HAP-1 (cell line): ENCODE measurements at places on chromosomes 11 and 22.

GRCh38 chr11:5486003-5486402 is 2.5 kb upstream of the OR52D1 start:
- no peak for DNase-seq

GRCh38 chr11:116078101-116078591 is 573.9 kb upstream of the CADM1 start:
- DNase-seq: no peak

DNA sequence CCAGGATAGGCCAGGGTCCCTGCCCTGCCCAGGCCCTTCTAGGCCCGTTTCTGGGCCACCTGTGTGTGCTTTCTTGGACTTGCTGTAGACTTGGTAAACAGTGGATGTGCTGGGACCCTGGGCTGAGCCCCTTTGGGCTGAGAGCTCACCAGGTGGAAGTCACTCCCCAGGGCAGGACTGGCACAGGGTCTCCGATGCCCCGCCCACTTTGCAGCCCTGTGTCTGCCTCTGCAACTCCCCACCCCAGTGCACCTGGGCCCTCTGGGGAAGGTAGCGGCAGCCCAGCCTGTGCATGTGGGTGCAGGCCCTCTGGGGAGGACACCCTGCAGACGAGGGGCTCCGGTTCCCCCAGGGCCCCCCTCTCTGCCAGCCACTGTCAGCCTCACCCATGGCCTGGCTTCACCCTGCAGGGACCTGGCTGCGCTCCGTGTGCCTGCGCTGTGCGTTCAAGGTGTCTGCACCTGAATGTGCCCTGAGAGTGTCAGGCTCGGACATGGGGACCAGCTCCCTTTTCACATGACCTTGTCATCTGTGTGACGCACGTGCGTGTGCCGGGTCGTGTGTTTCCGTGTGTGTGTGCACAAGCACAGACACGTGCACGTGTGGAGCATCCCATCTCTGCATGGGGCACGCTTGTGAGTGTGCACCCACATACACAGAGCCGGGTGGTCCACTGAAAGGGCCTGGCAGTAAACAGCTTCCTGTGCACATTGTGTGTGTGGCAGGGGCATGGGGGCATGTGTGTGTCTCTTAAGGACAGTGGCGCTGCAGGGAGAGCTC is 118.5 kb downstream of the KCNQ1OT1 start:
- peak; percentile 7 for DNase-seq

GRCh38 chr11:61460474-61460881 is 30.6 kb downstream of the SDHAF2 start:
- no peak for DNase-seq

- no peak for DNase-seq
These were observed 35.0 kb downstream of the DNAJC24 start for GRCh38 chr11:31404614-31405013.

DNA sequence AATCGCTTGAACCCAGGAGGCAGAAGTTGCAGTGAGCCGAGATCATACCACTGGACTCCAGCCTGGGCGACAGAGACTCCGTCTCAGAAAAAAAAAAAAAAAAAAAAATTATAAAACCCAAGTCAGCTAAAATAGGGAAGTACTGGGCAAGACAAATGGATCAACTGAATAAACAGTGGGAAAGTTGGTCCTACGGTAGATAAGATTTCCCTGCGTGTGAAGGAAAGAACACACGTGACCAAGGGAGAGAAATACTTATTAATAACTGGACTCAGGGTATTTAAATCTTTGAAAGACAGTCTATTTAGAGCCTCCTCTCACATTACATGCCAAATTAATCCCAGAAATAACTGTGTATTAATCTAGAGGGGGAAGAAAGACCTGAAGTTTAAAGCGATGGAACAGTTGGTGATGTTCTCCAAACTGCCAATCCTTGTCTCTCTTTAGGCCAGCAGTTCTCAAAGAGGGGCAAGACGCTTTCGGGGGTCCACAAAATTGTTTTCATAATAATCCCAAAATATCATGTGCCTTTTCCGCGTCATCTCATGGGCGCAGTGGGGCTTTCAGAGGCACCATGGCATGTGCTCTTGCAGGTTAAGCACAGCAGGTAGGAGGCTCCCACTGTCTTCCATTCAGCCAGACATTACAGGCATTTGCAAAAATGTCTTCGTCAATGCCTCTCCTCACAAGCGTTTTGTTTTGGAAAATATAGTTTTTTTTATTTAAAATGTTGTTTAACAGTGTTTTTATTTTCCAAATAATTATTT is 6.6 kb downstream of the RTL6 start:
- DNase-seq: no peak

DNA sequence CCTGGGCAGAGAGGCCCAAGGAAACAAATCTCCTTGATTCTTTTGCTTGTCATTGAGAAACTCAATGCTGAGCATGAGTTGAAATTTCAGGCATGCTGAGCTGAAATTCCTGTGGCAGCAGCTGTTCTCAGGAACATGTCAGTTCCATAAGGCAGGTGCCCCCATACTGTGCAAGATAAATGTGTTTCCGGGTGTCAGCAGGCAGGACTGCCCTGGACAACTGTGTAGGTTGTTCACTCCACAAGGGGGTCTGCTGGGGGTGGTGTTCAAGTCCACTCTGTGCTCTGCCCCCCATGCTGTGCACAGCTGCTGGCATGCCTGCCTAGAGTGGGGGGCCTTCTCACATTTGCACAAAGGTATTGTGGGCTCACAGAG is 133.7 kb downstream of the CTTN start:
- no peak for DNase-seq

- DNase-seq: no peak
These were observed 36.3 kb upstream of the SOX6 start for GRCh38 chr11:16392616-16393015.

GRCh38 chr11:120964857-120965256 is 59.0 kb upstream of the TBCEL start:
- DNase-seq: no peak

DNA sequence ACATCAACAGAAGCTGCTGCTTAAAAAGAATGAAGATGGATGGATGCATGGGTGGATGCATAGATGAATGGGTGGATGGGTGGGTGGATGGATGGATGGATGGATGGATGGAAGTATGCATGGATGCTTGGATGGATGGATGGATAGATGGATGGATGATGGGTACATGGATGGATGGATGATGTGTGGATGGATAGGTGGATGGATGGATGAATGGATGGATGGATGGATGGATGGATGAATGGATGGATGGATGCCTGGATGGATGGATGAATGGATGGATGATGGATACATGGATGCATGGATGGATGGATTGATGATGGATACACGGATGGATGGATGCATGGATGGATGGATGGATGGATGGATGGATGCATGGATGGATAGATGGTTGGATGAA is 110.8 kb downstream of the LDLRAD3 start:
- no peak for DNase-seq

GRCh38 chr11:118837868-118838267 is 45.8 kb upstream of the CXCR5 start:
- DNase-seq: no peak

DNA sequence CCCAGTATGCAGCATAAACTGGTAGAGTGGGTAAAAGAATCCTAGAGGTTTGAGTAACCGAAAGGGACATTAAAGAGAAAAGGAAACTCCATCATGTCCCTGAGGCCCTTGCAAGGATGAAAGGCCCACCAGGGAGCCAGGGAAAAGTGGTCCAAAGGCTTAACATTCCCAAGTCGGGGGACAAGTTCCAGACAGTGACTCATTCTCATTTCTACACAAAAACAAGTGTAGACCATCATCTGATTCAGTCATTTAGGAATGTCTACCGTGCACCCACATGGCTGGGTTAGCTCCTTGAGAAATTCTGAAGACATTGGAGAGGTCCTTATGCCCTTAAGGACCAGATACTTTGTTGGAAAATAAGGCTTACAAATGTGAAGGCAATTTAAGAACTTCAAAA is 4.8 kb upstream of the NOX4 start:
- DNase-seq: no peak

DNA sequence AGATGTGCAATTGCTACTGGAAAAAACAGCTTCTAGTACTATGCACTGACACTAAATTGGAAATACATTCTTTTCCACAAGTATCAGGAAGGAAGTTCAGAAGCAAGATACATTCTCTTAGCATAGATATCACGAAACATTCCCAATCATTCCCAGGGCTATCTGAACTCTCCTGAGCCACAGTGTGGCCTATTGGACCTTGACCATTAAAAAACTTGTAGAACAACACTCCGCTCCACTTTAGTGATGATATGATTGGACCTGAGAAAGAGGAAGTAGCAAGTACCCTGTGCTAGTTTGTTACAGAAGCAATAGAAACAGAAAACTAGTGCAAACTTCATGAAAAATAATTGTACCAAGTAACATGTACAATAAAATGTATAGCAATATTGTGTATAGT is 11.4 kb upstream of the OR5AK2 start:
- DNase-seq: no peak

GRCh38 chr11:112297248-112297866 is 36.7 kb upstream of the PLET1 start:
- DNase-seq: no peak

DNA sequence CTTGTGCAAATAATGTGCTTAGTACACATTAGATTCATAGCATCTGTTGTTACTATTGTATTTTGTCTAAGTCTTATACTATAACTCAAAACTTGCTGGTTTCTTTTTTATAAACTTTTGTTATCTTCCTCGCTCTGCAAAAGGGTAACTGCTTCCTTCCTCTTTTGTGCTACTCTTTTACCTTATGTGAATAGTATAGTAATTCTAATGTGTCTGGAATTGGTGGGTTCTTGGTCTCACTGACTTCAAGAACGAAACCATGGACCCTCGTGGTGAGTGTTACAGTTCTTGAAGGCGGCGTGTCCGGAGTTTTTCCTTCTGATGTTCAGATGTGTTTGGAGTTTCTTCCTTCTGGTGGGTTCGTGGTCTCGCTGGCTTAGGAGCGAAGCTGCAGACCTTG is 563.1 kb upstream of the LUZP2 start:
- DNase-seq: no peak

DNA sequence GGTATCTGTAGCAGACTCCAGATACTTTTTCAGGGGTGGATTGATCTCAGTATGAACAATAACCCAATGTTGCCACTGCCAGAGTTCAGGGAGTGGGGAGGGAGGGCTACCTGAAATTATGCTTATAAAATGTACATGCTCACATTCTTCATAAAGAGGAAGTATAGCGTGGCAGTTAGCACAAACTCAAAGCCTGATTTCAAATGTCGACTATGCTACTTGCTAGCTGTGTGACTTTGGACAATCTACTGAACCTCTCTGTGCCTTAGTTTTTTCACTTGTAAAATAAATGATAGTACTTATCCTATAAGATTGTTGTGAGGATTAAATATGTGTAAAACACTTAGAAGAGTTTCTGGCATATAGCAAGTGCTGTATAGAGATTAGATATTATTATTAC is 26.5 kb upstream of the POU2AF1 start:
- no peak for DNase-seq

GRCh38 chr11:43925063-43925931 is 17.1 kb upstream of the C11orf96 start:
- no peak for DNase-seq

GRCh38 chr22:25908755-25909154 is 166.8 kb downstream of the MYO18B start:
- DNase-seq: no peak

- DNase-seq: no peak
These were observed 98.8 kb downstream of the BCR start for GRCh38 chr22:23278883-23279675.

DNA sequence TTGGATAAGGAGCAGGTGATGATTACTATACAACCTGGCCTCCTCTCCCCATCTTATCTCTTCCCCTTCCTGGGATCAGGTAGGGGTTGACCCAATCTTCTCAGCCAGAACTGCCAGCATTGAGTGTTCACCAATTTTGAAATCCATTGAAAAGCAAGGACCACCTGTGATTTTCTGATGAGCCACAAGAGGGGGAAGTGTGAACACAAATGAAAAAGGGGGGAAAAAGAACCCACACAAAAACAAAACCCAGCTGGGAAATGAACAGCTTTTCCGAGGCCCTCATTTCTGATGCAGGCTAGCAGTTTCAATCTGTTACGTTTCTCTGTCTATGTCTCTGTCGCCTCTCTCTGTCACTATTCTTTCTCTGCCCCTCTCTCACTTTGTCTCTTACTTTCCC is 161.9 kb downstream of the INSC start:
- no peak for DNase-seq

GRCh38 chr11:111674941-111675340 is 72.7 kb downstream of the SIK2 start:
- no peak for DNase-seq

- DNase-seq: no peak
These were observed 35.2 kb upstream of the CLDN5 start for GRCh38 chr22:19559324-19559811.

DNA sequence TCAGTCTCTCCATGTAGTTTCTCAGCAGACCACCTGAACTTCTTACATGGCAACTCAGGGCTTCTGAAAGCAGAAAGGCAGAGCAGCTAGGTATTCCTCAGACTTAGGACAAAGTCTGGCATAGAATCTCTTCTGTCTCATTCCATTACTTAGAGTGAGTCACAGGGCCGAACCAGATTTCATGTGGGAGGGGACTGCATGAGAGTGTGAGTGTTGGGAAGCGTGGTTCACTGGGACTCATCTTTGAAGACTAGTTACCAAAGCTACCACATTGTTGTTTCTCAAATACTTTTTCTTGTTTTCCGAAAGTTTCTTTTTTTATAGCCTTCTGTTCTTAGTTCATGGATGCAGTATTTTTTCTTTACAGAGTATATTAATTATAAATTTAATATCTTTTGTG is 36.1 kb upstream of the SCN3B start:
- no peak for DNase-seq

DNA sequence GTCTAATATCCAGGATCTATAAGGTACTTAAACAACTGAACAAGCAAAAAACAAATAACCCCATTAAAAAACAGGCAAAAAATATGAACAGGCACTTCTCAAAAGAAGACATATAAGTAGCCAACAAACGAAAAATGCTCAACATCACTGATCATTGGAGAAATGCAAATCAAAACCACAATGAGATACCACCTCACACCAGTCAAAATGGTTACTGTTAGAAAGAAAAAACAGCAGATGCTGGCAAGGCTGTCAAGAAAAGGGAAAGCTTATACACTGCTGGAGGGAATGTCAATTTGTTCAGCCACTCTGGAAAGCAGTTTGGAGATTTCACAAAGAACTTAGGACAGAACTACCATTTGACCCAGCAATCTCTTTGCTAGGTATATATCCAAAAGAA is 30.6 kb upstream of the NOX4 start:
- DNase-seq: no peak
